ENCODE measurements at places on chromosomes 11 and 22. TPM values are rescaled to one million over a fixed set of nuclear protein-coding genes. Genes with fewer than 3 reads are reported as not detected.

HEPN1 gene
- total RNA-seq: not detected

FADS3 gene
- total RNA-seq: 135 TPM

MAPK1 gene
- 58.1 TPM for total RNA-seq

MEI1 gene
- not detected for total RNA-seq

DBX1 gene
- total RNA-seq: not detected

APOBEC3G gene
- 9.6 TPM for total RNA-seq

FXYD2 gene
- 0.66 TPM for total RNA-seq

NAV2 gene
- 19.2 TPM for total RNA-seq

SYT8 gene
- total RNA-seq: 1.0 TPM

PKNOX2 gene
- total RNA-seq: 5.7 TPM

OR52N4 gene
- total RNA-seq: not detected

KIAA1671 gene
- 52.7 TPM for total RNA-seq

IGSF9B gene
- 2.9 TPM for total RNA-seq

All from tibial nerve (tissue), 4 donors.